ENCODE measurements at places on chromosomes 7 and 10.
A peak's percentile ranks its signal among the peaks of the same experiment; 100 is the strongest.

DNA sequence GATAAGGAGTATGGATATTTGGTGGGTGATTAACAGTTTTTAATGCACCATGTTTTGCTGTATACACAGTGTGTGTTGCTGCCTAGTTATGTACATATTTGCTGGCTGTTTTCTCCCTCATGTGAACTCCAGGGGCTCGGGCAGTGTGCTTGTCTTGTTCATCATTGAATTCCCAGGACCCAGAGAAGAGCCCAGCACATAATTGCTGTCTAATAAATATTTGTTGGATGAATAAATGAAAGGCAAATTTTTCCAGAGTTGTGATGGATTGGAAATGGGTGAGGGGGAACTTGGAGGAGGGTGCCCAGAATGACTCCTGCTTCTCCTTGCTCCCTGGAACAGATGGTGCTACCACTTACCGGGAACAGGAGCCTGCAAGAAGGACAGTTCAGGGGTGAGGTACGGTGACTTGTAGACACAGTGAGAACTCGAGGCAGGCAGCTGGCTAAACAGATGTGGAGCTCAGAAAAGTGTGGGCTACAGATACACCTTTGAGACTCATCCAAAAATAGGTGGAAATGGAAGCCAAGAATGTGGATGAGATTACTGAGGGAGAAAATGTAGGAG lies 586.8 kb upstream of the MGMT start:
- DNase-seq, result no peak

GRCh38 chr10:14889318-14889717 lies 10.7 kb downstream of the SUV39H2 start:
- DNase-seq, result peak; percentile 23

GRCh38 chr7:106788637-106789036 lies 76.4 kb upstream of the PIK3CG start:
- DNase-seq, result peak; percentile 41

DNA sequence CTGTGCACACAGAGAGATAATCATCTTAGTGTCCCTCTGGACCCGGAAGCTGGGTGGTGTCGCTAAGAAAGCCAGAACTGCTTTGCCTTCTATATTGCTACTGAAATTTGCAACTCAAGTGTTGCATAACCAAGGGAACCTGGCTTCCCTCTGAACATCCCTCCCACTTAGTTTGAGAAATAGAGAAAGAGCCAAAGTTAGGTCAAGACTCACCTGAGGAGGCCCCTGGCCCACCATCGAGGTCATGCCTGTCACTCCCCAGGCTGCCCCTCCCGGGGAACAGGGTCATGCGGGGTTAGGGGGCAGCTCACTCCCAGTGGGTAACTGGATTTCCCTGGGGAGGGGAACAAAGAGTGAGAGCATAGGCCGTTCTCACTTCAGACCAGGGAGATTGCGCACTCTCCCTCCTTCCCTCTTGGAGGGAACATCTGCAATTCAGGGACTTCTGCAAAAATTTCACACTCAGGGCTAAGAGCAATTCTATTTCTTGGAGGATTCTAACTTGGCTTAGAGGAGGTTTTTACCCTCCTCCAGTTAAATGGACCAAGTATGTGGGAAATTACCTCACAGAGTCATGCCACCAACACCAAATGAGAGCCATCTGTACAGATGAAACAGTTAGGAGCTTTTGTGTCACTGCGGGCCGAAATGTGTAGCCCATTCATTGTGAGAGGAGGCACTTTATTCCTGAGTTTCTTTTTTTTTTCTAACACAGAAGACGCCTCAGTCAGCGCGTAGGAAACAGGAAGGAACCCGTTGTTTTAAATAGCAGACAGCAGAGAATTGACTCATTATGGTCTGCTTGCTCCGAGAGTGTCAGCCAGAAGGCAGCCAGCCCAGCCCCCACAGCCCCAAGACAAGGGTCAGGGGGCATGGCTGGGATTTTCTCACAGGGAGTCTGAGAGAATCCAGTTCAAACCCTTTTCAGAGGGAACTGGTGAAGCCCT lies 221.3 kb downstream of the ARHGAP12 start:
- peak; percentile 56 for DNase-seq

DNA sequence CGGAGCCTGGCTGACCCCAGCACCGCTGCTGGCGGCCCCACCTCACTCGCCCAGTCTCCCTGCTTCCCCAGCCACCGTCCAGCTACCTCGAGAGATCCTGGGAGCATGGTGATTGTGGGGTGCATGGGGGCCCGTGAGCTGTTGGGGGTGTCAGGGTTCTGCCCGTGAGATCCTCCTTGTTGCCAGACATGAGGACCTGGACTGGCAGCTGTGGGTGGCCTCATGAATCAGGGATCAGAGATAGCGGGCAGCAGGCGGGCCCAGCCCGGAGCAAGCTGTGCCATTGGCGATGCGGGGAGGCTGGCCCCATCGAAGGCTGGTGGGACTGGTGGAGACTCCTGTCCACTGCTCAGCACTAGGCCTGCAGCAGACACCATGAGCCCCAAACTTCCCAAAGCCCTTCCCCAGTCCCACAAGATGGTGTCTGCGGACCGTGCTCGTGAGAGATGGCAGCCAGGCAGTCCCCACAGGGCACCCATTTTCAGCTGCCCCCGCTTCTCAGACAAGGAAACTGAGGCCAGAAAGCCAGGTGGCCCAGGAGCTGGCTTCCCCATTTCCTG lies 75.6 kb downstream of the LHPP start:
- DNase-seq, result no peak

GRCh38 chr7:82050792-82051191 lies 280.9 kb upstream of the HGF start:
- peak; percentile 13 for DNase-seq

GRCh38 chr7:44287488-44288380 lies 37.7 kb downstream of the CAMK2B start:
- DNase-seq, result no peak

DNA sequence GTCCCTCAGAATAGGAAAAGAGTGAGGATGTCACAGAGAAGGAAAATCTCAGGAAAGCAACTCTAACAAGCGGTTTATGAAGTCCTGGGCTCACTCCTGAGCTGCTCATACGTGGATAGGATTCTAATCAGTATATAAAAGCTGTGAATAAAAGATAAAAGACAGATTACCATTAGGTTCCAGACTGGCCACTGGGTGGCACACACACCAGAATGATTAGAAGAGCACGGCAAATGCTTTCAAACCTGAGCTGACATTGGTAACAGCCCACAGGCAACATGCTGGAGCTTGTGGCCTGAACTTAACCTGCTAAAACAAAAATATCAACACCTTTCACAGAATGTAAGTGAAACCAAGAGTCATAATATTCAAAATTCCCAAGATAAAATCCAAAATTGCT lies 370.8 kb downstream of the GRID1 start:
- DNase-seq, result peak; percentile 58

DNA sequence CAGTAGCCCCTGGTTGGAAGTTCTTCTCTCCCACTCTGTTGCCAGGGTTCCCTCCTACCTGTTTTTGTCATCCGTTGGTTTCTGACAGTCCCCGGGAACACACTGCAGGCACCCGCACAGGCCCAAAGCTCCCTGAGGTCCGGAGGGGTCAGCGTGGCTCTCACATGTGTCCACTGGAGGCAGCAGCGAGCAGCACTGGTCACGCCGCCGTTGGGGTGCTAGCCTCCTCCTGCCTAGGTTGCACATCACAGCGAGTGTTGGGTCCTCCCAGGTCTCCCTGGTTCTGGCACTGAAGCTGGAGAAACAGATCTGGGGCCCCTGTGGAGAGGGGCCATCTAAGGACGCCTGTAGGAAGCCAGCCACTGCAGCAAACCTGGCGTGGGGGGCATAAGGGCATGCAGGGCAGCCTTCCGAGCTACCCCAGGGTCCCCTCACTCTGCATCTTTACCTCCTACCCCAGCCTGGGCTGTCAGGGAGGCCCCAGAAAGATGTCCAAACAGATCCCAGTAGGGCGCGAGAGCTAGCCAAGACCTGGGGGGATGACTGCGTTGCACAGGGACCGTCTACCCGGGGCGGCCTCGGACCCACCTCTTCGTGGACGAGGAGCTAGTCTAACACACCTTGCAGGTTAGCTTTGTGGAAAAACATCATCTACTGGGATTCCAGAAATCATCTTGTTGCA lies 28.9 kb downstream of the LRRC27 start:
- no peak for DNase-seq

DNA sequence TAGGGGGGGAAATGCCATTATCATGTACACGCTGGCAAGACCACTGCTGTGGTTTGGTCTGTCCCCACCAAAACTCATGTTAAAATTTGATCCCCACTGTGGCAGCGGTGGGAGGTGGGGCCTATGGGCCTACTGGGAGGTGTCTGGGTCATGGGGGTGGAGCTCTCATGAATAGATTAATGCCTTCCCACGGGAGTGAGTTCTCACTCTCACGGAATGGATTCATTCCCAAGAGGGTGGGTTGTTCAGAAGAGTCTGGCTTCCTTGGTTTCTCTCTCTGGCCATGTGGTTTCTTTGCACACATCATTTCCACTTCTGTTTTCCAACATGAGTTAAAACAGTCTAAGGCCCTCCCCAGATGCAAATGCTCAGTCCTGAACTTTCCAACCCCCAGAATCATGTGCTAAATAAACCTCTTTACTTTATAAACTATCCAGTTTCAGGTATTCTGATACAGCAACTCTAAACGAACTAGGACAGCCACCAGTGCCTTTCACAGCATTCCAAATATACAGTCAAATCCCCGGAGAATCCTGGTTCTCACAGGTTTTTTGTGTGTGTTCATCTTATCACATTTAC lies 44.3 kb downstream of the SMURF1 start:
- peak; percentile 13 for DNase-seq

GRCh38 chr7:122132341-122132740 lies 11.7 kb downstream of the AASS start:
- DNase-seq, result peak; percentile 54

GRCh38 chr10:33031815-33032653 lies 74.0 kb upstream of the ITGB1 start:
- no peak for DNase-seq

DNA sequence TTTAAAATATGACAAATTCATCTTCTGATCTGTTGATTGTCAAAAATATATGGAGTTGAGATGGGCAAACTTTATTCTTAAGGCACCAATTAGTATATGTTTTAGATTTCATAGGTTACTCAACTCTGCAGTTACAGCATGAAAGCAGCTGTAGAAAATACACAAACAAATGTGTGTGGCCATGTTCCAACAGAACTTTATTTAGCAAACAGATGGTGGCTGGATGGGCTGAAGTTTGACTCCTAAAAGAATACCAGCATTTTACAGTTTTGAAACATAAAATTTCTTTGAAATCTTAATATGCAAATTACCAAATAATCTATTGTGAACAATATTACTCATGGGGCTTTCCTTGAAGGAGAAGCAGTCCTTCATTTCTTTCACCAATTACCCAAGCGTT lies 1206.0 kb upstream of the LRRTM3 start:
- DNase-seq, result no peak

- DNase-seq, result no peak
Measured at GRCh38 chr10:97116462-97117162, 69.1 kb downstream of the SLIT1 start.

- no peak for DNase-seq
Measured at GRCh38 chr10:30816820-30817171, 187.2 kb upstream of the LYZL2 start.

GRCh38 chr7:158695726-158696452 lies 8.7 kb downstream of the NCAPG2 start:
- peak; percentile 74 for DNase-seq

DNA sequence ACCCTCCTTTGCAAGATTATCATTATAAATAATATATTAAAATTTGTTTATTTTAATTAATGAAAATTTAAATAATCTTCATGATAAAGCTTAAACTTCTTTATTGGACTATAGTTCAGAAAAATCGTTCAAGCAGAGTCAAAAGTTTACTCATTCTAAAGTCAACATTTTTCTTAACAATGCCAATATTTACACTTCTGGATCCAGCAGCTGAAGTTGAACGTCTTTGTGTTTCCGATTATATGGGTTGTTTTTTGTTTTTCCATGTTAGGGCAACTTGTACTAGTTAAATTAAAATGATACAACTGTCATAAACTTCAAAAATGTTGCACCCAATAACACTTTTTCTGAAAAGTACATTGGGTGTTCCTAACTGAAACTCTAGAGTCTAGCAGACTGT lies 43.8 kb downstream of the GRB10 start:
- DNase-seq, result no peak

- peak; percentile 25 for DNase-seq
Measured at GRCh38 chr10:35705671-35706070, 63.6 kb upstream of the FZD8 start.

GRCh38 chr7:17185690-17186070 lies 112.8 kb upstream of the AHR start:
- DNase-seq, result peak; percentile 2

- peak; percentile 59 for DNase-seq
Measured at GRCh38 chr10:98572594-98572993, 125.9 kb upstream of the HPS1 start.

GRCh38 chr7:136293272-136293671 lies 316.1 kb upstream of the MTPN start:
- no peak for DNase-seq

DNA sequence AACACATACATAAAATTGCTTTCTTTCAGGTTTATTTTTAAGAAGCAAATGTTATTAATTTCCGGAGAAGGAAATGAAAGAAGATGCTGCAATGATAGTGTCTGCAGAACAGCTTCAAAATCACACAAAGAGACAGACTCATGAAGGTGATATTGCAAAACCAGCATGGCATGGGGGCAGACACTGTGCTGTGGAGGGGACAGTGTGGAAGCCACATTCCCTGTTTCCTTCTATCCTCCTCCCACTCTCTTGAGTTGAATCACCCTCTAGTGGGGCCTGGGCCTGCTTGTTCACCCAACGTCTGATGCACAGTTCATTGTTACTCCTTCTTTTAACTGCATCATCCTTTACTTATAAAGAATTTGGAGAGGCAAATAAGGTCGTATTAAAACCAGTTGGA lies 104.0 kb upstream of the INSIG1 start:
- DNase-seq, result no peak

- no peak for DNase-seq
Measured at GRCh38 chr7:109473172-109473571, 903.5 kb downstream of the DNAJB9 start.

DNA sequence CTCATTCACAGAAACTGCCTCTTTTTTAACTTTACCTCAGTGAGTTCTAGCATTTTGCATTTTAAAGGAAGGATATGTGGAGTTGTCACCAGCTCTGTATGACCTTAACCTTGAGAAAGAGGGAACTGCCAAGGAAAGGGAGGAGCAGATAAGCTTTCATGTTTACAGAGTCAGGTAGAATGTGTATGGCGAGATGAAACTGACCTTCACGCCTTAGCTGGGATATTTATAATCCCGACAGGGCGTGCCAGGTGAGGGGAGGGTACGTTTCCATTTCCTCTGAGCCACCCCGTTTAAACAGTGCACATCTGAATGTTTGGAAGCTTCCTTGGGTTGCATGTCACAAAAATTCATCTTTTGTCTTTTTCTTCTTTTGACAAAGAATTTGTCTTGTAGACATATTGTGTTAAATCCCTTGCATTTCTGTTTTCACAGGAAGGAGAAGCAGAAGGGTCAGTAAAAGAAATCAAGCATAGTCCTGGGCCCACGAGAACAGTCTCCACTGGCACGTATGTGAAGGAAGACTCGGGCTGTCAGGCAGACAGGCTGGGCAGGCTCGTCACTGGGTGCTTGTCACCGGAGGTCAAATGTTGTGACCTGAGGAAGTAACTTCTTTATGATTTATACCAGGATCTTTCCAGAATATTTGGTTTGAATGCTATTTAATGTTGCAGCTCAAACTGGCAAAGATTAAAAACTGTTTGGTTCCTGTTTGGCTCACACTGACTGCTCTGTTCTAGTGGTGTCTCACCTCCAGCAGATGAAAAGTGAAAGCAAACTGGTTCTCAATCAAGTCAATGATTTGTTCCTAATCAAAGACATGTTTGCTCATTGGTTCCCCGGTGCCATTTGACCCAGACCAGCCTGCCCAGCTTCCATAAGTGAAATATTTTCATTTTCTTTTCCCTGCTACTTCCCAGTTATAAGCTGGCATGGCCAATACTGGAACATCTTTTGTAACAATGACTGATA lies 16.2 kb downstream of the OPTN start:
- no peak for DNase-seq
